Iris pigment epithelial cell (primary cell): ENCODE measurements at places on chromosomes 11 and 22.

DNA sequence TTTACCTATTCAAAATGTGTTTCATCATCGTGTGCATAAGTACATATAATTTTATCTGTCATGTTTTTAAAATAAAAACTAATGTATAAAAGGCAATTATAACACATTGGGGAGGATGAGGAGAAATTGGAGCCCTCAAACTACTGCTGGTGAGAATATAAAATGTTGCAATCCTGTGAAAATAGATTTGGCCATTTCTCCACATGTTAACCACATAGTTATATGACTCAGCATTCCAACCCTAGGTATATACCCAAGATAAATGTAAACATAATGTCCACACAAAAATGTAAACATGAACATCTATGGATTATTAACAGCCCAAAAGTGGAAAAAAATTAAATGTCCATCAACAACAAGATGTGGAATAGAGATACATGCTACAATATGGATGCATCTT lies 928.0 kb upstream of the FAT3 start:
- DNase-seq = peak; percentile 9

DNA sequence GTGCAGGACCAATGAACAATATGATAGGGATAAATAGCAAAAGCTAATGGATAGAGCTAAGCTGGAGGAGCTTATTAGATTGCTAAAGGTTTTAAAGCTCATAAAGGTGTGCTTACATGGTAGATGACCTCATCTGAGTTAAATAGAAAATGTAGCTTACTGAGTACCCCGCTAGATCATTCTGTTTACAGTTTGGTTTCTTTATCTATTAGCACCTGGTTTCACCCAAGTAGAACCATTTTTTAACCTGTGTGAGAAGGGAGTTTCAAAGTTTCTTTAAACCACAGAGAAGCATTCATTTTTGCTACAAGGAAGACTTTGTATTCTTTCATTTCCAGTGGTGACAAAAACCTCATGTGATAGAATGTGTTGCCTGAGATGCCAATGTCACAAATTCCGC lies 1778.0 kb downstream of the LRRC4C start:
- DNase-seq = no peak

DNA sequence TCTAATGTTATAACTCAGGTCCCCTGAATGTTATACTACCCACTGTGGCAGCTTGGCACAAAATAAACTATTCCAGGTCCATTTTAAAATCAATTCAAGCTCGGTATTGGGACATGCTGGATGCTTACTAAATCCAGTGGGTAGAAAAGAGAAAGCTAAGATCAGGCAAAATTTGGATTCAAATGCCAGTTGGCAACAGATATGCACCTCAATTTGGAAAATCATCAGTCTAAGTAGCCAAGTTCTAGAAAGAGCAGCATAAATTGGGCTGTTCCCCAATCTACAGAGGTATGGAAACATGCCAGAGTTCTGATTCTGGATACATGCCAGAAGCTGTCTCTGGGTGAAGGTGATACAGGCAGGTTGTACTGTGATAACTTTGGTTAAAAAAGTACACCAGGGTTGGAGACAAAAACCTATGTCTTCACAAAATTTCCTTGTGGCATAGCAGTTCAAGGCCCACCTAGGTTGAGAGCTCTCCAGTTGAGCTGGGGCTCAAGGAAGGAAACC lies 427.8 kb downstream of the LRRC4C start:
- DNase-seq = no peak

- DNase-seq = no peak
Observed at GRCh38 chr22:19764636-19765476, 4.3 kb downstream of the TBX1 start.

DNA sequence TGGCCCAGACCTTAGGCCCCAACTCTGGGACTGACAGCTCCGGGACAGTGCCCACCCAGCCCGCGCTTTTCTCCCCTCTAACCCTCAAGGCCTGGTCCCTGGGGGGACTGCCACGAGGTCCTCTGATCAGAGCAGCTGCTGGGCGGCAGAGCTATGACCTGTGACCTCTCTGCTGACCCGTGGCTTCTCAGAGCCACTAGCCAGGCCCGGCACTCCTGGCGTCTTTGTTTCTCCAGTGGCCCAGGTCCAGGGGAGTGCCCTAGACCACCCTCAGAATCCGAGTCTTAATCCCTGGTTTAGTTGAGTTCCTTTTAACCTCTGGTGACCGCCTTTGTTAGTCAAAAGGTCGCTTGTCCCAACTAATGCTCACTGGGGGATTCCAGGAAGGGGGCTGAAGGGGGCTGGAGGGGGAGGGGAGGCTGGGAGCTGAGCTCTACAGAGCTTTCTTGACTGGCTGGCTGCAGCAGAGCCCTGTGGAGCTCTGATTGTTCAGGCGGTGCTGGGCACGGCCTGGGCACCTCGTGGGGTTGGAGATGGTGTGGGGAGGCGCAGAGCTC lies 1.2 kb downstream of the FBLN1 start:
- no peak for DNase-seq

DNA sequence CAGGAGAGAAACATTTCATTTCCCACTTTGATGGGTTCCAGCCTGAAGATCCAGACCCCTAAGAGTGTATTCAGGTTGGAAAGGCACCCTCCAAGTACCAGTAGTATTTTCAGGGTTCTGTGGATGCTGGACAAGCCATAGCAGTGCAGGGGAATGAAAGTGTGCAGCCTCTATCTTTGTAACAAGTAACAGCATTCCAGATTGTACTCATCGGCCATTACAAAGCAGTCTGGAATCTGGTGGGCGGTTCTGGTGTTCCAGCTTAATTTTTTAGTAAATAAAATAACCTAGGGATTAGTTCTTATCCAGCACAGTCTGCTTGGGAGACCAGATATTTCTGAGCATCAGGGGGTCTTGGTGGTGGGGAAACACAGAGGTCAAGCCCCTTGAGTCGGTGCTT lies 22.6 kb downstream of the APLNR start:
- DNase-seq = peak; percentile 86

- no peak for DNase-seq
Observed at GRCh38 chr11:105245781-105246315, 106.3 kb upstream of the CARD18 start.
